ENCODE measurements at places on chromosomes 5 and 9.

- no peak for DNase-seq
Measured at GRCh38 chr5:135319928-135320606, 79.0 kb downstream of the MACROH2A1 start.

- DNase-seq: no peak
Measured at GRCh38 chr9:132216861-132217619, 55.2 kb downstream of the NTNG2 start.

- no peak for DNase-seq
Measured at GRCh38 chr5:154885439-154885838, 27.0 kb downstream of the CNOT8 start.

GRCh38 chr5:158511454-158511853 lies 588.3 kb downstream of the EBF1 start:
- no peak for DNase-seq

- no peak for DNase-seq
Measured at GRCh38 chr9:21432672-21433425, 7.4 kb upstream of the IFNA1 start.

DNA sequence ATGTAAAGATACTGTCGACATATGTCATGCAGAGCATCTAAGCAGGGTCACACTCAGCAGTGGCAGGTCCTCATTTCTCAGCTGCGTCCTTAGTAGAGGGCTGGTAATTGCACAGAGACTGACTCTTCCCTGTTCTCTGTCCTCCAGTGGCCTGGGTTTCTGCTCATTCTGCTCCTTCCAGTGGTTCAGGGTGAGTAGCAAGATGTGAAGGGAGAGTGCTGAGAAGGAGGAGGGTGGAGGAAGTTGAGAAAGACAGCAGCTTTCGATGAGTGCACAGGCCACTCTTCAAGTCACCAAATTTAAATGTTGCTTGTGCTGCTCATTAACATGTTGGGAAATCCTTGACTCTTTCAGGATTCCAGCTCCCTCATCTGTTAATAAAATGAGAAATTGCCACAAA lies 203.9 kb downstream of the FBXL7 start:
- DNase-seq: no peak

- DNase-seq: no peak
Measured at GRCh38 chr9:107841076-107841475, 351.5 kb upstream of the KLF4 start.

DNA sequence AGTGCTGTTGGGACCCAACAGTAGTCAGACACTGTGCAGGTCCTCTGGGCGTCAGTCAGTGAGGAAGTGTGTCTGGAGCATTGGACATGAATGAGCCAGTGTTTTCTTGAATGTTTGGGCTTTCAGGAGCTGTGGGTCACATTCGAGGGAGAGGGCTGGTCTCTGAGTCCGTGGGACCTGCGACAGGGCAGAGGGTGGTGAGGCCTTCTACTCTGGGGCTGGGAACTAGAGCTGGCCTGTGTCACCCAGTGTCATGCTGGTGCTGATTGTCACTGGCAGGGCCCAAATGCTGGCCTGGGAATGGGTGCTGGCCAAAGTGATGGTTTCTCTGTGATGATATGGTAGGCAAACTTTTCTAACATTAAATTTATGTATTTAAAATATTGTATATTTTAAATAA lies 10.3 kb downstream of the POLR1E start:
- no peak for DNase-seq

GRCh38 chr9:96193236-96193755 lies 108.7 kb downstream of the HSD17B3 start:
- DNase-seq: no peak

- DNase-seq: no peak
Measured at GRCh38 chr5:108862211-108862610, 114.5 kb downstream of the FER start.

DNA sequence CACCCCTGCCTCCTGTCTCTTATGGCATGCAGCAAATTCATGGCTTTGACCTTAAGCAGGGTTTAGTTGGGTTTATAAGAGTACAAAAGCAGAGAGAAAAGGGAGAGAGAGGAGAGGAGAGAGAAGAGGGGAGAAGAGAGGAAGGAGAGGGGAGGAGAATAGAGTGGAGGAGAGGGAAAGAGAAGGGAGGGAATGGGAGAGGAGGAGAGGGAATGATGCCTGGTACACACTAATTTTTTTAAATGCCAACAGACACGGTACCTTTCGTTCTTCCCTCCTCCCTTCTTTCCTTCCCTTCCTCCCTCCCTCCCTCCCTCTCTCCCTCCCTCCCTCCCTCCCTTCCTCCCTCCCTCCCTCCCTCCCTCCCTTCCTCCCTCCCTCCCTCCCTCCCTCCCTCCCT lies 48.7 kb downstream of the TNC start:
- no peak for DNase-seq

DNA sequence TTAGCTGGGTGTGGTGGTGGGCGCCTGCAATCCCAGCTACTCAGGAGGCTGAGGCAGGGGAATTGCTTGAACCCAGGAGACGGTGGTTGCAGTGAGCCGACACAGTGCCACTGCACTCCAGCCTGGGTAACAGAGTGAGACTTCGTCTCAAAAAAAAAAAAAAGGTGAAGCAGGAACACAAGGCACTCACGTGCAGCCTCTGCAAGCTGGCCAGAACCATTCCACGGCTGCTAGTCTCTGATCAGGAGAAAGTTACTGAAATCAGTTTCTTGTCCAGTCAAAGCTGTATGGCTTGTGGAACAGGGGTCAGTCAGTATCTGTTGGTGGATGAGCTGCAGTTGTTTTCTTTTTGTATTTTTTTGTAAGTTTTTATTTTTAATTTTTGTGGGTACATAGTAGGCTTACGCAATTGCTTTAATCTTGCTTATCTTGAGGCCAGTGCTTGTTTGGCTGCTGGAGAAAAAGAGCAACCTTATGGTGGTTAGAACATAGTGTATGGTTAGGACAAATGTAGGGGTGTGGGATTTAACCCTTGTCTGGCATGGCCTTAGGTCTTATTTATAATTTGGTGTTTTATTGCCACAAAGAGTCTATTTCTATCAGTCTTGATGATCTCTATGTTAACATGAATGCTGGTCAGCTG lies 32.7 kb upstream of the GTF2H2C start:
- no peak for DNase-seq

GRCh38 chr5:178450121-178451028 lies 139.8 kb downstream of the COL23A1 start:
- no peak for DNase-seq

DNA sequence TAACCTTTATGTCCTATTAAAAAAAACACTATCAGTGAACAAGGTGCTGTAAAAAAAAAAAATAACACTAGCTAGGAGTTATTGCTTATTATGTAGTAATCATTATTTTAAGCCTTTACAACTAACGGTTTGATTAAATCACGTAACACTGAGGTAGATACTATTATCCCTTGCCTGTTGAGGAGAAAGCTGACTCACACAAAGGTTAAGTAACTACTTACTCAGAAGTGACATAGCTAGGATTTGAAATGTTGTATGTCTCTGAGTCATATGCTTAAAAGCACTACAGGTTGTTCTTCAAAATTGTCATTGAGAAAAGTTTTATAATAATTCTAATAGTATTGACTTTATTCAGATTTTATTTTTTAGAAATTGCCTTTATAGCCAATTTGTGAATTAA lies 8.8 kb downstream of the TENT2 start:
- no peak for DNase-seq

DNA sequence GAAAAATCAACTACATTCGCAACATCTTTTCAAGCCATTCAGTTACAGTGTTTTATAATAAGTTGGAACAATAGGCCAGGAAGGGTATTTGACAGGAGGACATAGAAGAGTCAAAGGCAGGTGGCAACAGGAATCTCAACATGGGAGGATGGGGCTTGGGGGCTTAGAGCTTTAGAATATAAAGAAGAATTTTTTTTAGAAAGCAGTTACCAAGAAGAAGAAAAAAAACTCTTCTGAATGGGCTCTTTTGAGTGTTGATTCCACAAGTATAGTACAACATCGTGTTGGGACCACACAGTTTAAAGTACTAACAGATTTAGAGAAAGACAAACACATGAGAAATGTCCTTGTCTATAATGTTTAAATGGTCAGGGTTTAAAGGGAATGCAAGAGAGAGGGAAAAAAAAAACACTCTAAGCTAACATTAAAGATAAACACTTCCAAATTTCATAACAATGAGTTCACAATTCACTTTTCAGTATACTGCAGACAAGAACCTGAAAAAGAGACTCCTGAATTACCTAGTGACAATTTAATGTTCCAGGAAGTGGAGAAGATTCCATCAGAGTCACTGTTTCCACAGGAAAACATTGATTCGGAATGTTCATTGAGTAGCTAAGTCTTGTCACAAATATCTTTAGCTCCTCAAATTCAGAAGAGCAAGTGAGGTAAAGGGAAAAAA lies 282.3 kb downstream of the DEPDC1B start:
- no peak for DNase-seq

DNA sequence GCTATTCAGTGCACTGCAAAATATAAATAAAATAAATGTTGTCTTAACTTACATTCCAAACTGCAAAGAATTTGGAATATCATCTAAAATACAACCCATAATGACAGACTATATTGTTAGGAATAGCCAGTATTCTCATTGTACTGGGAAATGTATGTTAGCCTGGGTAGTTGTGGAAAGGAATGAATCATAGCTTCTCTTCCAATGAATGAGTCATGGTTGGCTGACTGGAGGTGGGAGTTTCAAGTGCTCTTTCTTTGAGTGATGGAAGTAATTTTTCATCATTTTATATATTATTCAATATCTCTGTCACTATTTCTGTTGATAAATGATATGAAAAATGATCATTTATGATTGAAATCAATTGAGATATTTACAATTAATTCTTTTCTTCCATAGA lies 158.6 kb upstream of the ARRDC3 start:
- no peak for DNase-seq

DNA sequence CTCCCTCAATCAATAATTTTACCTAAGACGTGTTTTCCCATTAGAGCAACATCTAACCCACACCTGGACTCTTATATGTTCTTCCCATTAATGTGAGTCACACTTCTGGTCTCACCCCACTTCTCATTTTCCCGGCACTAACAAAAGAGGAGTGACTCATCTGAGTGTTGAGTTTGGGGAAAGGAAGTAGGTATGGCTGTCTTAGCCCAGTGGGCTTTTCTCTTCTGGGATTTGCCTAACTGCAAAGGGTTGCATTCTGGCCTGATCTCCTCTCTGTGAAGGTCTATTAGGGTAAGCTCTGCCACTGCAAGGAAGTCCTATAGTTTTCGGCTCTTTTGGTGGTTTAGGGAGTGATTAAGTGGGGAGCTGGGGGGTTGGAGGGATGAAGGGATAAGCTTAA lies 195.6 kb downstream of the KIAA0825 start:
- no peak for DNase-seq

DNA sequence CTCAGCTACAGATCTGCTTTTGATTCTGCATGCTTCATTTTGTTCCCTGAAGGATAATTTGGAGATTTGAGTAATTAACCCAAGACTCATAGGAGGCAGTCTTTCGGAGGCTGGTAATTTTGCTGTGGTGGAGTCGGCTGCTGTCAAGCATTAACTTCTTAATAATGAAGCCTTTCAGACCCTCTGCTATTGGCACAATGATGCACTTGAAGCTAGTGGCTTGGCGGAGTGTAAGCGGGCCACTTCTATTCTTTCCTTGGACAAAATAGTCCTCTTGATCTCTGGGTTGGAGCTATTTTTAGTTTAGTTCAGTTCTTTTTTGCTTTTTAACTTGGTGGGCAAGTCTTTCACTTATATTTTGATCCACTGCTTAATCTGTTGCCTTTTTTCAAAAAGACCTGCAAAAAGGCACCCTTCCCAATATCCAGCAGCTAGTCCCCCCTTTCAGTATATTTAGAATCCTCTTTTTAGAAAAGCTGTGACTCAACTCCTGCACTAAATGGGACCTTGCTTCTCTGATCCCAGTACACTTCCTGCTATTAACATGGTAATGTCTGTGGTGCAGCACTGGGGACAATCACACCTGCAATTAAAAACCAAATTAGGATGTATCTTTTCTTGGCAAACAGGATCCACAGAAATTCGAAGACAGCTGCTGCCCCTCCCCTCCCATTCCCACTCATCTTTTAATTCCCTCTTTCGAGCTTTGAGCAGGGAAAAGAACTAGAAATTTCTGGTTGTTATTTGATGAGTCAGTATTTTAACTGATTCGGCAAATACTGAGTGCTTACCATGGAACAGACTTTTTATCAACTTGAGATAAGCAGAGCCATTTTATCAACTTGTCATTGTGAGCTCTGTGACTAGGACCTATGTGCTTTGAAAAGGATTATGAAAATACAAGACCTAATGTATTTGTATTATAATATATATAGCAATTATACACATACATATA lies 169.4 kb upstream of the ANKRD55 start:
- no peak for DNase-seq

DNA sequence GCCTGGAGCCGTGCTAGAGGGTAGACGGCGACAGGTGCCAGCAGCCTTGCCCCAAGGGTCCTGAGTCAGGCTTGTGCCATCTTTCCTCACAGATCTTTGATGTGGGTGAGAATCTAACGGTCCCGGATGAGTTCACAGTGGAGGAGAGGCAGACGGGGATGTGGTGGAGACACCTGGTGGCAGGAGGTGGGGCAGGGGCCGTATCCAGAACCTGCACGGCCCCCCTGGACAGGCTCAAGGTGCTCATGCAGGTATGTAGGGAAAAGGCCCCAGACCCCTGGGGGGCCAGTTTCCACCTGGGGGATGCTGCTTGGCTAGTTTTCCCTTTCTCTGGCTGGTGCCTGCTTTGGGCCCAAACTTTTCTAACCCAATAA lies 24.0 kb downstream of the PTGES2 start:
- DNase-seq: peak; percentile 33

GRCh38 chr9:136255166-136255538 lies 9.5 kb upstream of the QSOX2 start:
- no peak for DNase-seq

GRCh38 chr5:72324189-72324825 lies 4.1 kb downstream of the PTCD2 start:
- DNase-seq: no peak

DNA sequence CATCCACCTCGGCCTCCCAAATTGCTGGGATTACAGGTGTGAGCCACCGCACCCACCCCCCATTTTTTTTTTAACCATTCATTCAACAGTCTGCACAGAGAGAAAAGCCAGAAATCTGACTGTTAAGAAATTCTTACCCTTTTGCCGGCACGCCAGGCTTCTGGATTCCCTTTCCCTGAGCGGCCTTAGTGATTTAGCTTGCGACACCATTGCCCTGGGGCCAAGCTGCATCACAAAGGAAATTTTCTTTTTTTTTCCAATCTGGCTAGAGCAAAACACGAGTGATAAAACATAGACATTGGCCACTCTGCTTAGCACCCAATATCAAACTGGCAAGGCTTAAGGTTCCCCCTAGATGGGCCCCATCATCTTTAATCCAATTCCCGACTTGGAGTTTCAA lies 21.2 kb upstream of the ATOSB start:
- DNase-seq: no peak

- DNase-seq: no peak
Measured at GRCh38 chr5:67235399-67236110, 39.0 kb upstream of the CD180 start.

- no peak for DNase-seq
Measured at GRCh38 chr9:112411626-112412027, 31.7 kb downstream of the HSDL2 start.
